Ureter (tissue), 1 donor: ENCODE measurements at places on chromosomes 11 and 22.

- DNase-seq, result peak; percentile 89
These were observed at the start of gene APOBEC3C for GRCh38 chr22:39013942-39014722. Gene APOBEC3C, plus strand, starts transcription at chr22:39014257. Its CDS starts 106 bp downstream, at chr22:39014363.

GRCh38 chr22:19063581-19064353, 58.4 kb downstream of the DGCR2 start:
- DNase-seq, result peak; percentile 29

DNA sequence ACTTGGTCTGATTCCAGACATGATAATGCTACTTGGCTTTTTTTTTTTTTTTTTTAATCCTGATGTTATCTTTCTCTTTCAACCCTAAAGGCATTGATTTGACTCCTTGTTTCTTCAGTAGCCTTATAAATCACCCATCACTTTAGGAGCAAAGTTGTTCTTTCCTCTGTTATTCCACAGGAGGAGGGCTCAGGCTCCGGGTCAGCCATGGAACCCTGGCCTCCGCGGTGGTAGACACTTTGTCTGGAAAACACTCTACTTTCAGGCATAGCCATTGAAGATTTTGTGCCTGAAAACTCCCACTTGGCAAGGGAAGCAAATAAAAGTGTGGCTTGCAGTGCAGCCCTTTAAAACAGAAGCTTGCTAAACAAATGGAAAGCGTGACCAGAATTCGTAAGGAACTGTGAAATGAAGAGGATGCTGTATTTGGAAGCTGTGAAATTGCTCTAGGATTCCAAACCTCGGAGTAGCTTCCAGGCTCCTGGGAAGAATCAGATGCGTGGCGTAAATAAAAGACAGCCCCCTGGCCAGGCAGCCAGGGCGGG, 44.9 kb downstream of the ARHGAP8 start:
- DNase-seq, result no peak

GRCh38 chr11:113317339-113317738, 3.0 kb downstream of the TTC12 start:
- DNase-seq, result no peak

DNA sequence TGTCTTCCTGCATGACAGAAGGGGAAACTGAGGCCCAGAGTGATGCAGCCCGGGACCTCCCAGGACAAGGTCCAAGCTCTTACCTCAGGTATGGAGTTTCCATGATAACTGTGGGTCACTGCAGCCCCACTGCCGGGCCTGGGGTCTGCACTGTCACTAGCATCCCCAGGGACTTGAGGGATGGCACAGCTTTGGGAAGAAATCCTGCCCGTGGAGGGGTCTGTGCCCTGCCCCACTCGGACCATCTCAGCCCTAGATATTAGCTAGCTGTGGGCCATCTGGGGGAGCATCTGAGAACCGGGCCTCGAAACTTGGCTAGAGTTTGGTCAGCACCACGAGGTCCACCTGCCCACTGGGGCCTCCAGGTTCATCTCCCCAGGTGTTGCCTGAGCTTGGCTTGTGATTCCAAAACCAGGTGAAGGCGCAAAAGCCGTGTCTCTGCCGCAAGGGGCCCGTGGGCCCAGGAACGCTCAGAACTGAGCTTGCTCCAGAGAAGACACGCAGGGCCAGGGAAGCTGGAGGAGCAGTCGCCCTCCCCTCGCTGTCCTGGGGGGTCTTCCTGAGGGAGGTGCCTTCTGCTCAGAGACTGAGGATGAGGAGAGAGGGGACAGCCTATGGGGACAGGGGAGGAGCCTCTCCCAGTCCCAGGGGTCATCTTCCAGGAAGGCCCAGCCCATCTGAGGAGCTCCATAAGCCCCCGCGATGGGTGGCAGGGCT, 4.8 kb downstream of the LINC01488 start:
- no peak for DNase-seq

DNA sequence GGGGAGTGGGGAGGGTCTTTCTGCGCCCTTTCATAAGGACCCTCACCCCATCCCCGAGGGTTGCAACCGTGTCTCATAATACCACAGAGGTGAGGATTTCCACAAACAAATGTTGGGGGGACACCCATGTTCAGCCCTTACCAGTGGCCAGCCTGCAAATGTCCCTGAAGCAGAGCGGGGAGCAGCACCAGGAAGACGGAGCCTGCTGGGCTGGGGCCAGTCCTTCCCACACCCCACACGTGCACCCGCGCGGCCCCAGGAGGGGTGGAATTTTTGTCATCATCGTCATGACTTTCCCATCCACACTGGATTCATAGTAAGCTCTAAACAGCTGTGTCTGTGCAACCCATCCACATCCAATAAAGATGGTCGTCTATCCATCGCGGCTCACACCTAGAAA, 409.8 kb downstream of the BRD1 start:
- no peak for DNase-seq

GRCh38 chr11:91312541-91312940, 912.1 kb upstream of the FAT3 start:
- DNase-seq, result no peak

DNA sequence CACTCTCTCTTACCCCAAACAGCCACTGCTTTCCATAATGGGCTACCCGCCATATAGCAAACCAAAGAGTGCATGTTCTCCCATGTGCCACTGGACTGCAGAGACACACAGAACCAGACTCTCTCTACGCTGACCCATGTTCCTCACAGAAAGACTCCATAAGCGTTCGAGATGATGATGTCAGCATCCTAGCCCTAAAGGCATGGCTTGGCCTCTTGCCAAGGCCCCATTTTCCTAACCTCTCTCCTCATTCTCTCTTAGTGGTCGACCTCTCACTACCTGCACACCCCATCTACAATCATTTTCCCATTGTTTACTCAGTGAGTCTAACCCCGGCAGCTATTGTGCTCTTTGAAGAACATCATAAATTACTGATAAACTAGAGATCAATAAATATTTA, 4.9 kb downstream of the NDUFC2 start:
- no peak for DNase-seq

DNA sequence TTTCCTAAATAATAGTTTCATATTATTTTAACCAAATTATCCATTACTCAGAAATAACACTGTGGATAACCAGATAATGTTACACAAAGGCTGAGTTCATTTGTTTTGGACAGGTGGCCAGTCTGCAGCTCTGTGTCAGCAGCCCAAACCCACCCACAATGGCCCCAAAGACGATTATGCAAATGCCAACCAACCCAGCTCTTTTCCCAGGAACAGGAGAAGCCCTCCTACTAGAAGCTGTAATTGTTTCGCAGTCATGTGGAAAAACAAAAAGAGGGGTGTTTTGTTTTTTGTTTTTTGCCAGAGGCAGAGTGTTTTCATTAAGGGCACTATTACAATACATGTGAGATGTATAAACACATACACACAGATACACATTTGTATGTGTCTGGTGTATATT, 102.1 kb downstream of the FCHSD2 start:
- DNase-seq, result no peak

DNA sequence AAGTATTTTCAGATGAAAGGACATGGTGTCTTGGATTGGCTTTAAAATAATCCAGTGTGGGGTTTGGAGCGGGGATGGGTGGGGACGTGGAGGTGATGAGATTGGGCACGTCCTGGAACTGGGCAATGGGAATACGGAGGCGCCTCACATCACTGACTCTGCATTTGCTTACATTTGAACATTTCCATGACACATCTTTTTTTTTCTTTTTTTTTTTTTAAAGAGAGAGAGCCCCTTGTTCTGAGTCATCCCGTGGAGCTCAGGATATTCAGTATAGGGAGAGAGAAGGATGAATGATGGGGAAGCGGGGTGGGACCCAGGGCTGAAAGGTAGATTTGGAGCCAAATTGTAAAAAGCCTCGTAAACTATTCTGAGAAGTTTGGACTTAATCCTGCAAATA, 142.7 kb downstream of the FBXO7 start:
- DNase-seq, result no peak

- DNase-seq, result no peak
These were observed 45.3 kb upstream of the SERPIND1 start for GRCh38 chr22:20728523-20729190.
